Activated CD4-positive, alpha-beta T cell treated with anti-CD3 and anti-CD28 coated beads, Interleukin-2, Interleukin-6, amounts not matched to agents 100 ng/mL and 50 ng/mL, durations not matched to agents 16 hours and 8 hours (primary cell): ENCODE measurements at places on chromosomes 12 and 14.

DNA sequence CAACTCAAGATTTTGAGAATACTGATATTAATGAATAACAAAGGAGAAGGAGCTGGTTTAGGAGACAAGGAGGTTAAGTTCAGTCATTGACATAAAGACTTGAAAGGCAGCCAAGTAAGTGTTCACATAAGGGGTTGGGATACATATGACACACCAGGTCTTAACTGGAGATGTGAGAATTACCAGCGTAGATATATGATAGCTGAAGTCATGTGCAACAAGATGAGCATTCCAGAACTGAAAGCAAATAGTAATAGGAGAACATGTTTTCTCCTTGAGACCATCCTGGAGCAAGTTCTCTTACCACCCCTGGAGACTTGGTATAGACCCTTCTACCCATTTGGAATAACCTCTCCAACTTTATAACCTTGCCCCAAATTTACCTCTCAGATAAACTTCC lies 43.3 kb upstream of the NPFF start:
- DNase-seq: no peak

DNA sequence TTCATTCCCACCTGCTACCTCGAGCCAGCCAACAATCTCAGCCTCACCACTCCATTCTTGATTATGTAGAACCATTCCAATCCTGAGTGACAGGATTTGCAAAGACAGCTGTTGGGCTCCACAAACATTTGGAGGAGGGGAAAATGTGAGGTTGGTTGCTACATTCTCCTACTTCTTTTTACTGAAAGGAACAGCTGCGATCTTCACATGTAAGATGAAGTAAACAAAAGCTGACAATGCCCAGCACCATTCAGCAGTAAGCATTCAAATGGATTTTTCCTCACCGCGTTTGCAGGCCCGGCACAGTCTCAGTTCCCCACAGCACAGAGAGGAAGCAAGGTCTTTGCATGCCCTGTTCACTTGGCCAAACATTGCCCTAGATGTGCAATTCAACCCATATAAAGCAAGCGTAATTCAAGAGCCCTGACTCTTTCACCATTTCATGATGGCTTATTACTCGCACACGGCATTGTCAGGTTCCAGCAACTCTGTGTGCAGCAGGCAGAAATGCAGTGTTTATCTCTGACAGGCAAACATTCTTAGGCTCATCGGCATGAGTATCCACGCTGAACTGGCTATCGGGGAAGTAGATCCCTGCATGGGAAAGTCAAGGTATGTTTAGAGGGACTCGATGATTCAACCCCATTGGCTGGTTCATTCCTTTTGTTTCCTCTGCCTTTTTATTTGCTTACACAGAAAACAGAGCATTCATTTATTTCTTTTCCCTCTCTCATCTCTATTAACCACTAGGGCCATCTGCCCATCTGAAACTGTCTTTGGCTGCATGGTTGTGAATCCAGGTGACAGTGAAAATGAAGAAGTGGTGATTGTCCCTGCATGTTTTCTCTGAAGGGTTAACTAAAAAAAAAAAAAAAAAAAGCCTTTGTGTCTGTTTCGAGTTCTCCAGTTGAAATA lies 236.1 kb upstream of the PLEKHG7 start:
- DNase-seq: no peak

DNA sequence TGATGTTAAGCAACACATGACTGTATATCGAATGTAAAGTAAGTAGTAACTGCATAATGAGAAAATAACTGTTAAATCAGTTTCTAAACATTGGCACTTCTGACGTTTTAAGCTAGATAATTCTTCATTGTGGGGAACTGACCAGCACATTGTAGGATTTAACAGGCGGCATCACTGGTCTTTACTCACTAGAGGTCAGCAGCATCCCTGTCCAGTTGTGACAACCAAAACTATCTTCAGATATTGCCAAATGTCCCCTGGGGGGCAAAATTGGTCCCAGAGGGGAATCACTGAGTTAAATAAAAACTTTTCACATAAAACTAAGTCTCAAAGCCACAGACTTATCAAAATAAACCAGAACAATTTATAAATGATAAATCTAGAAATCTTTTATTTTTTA lies 65.3 kb downstream of the BLTP3B start:
- DNase-seq: no peak

DNA sequence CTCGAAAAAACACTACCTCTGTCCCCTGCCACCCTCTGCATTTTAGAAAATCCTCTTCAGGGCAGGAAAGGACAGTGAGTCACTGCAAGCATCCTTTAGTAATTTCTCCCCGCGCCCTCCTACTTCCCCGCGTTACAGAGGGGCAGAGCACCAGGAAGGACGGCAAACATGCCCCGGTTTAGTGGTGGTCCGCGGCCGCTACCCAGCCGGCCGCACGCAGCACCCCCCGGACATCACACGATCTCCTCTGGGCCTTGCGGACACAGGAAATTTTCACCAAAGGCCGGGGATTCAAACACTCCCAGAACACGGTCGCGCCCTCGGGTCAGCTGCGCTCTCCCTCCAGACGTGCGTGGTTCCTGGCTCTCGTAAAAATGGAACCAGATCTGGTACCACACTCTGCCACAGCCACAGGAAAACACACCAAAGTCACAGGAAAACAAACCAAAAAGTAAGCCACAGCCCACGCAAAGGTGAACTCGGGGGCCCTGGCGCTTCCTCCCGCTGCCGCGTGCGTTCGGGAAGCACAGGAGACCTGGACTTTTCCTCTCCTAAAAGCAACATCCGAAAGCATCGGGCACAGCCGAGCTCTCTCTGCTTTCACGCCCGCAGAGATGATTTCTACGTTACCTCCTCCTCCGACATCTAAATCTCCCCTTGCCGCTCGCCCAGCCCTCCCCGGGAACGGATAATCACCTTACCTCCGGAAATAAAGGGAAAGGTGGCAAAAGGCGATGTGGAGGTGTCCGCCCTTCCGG lies 839 bp downstream of the SLC38A1 start:
- DNase-seq: peak; percentile 54

- peak; percentile 3 for DNase-seq
These were observed 517.5 kb downstream of the BCL11B start for GRCh38 chr14:98754343-98755020.

GRCh38 chr12:117059156-117059555 lies 40.1 kb downstream of the TESC start:
- DNase-seq: no peak
